Stimulated activated CD8-positive, alpha-beta memory T cell treated with anti-CD3 and anti-CD28 coated beads, Interleukin-4, amount 100 ng/mL, for 24 hours (primary cell): ENCODE measurements at places on chromosomes 7 and 10.

DNA sequence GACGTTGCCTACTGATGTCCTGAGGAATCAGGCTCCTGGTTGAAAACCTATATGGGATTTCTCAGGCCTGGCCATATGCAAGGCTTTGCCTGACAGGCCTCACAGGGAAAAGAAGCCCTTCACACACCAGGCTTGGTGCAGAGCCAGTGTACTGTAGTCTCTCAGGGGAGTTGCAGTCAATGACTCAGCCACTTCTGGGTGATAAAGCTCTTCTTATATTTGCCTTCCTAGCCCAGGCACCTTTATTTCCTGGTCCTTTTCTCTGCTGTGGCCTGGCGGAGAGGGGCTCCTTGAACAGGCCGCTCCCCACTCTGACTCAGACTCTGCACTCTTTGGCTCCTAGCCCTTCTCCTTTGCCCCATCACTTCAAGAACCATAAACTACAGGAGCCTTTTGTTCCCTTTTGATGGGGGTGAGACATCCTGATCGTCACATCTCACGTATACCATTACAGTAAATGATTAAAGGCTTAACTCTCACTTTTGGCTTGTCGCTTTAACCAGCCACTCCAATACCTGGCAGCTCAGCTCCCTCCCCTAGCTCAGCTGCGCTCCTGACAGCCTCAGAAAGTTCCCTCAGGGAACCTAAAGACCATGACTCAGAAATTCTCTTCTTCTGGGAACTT is 33.5 kb downstream of the DPY19L1 start:
- no peak for DNase-seq

GRCh38 chr7:22647451-22648257 is 79.3 kb upstream of the IL6 start:
- DNase-seq: no peak

DNA sequence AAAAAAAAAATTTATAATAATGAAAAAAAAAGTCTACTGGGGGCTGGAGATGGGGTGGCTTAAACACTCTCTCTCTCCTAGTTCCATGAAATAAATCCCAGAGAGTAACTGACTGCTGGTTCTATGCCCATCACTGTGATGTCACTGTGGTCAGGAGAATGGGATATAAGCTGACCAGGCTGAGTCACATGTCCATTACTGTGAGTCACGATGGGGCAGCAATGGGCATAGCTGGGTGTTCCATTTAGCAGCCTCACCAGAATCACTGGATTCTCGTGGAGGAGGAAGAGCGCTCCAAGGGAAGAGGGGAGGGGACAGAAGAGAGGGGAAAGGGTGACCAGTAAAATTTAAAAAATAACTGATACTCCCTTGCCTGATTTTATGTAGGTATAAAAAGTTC is 37.1 kb downstream of the MASTL start:
- DNase-seq: no peak

DNA sequence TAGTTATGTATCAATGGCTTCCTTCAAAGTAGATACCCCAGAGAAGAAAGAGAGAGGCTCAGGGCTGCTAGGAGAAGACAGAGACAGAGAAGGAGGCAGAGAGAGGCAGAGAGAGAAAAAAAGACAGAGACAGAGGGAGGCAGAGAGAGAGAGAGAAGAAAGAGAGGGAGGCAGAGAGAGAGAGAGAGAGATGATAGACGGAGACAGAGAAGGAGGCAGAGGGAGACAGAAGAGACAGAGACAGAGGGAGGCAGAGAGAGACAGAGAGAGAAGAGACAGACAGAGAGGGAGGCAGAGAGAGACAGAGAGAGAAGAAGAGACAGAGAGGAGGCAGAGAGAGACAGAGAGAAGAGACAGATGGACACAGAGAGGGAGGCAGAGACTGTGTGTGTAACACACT is 187.9 kb downstream of the DNAJB6 start:
- no peak for DNase-seq

DNA sequence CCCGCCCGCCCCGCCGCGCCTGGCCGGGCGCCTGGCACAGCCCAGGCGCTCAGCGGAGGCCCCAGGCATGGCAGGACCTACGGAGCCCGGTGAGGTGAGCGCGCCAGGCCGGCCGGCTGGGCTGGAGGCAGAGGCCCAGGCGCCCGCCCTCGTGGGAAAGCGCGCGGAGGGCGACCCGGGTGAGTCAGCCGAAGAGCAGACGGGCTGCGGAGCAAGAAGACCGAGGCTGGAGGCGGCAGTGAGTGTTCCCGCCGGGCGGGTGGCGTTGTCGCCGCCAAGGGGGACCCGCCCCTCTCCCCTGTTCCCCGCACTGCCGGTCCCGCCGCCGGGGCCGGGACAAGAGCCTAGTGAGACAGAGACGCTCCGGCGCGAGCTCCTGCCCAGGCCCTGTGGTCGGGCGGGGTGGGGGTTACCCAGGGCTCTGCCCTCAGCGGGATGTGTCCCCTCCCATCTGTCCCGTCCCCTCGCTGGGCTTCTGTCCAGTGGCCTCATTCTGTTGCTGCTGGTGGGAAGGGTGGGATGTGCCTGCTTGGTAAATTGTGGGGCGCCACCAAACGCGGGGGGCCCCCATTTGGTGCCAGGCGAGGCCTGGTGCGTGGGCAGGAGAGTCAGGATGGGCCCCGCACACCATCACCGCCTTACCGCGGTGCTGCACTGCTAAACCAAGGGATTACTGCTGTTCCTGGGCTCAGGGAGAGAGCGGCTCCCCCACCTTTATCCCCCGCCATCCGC is 17.0 kb upstream of the NODAL start:
- peak; percentile 53 for DNase-seq
